ENCODE measurements at places on chromosomes 13 and 19.

DNA sequence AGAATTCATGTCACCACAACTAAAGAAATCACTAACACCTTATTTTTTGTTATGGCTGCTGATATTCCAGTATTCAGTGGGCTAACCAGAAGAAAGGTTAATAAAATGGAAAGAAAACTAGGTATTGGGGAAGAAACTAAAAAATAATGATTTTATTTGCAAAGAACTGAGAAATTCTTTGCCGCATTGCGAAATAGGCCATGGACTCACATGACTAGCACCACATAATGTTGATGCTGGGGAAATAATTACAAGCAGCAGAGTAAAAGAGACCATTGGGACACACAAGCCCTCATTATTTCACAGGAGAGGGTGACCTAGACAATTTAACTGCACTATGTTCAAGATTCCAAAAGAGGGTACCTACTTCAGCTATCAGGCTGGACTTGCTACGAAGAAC, 1411.5 kb downstream of the SLITRK5 start:
- no peak for DNase-seq

DNA sequence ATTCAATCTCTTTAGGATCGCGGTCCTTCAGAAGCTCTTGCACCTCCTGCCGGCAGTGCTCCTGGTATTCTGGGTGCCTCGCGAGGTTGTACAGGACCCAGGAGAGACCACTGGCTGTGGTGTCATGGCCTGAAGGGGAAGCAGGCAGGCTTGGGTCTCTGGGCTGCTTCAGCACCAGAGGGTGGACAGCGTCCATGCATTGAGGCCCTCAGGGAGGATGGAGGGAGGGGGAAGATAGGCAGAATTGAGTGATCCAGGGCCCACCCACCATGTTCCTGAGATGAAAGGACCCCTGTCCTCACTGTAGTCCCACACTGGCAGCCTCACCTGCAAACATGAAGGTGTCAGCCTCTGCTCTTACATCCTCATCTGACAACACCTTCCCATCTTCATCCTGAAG, 17.9 kb upstream of the OR10H5 start:
- no peak for DNase-seq

DNA sequence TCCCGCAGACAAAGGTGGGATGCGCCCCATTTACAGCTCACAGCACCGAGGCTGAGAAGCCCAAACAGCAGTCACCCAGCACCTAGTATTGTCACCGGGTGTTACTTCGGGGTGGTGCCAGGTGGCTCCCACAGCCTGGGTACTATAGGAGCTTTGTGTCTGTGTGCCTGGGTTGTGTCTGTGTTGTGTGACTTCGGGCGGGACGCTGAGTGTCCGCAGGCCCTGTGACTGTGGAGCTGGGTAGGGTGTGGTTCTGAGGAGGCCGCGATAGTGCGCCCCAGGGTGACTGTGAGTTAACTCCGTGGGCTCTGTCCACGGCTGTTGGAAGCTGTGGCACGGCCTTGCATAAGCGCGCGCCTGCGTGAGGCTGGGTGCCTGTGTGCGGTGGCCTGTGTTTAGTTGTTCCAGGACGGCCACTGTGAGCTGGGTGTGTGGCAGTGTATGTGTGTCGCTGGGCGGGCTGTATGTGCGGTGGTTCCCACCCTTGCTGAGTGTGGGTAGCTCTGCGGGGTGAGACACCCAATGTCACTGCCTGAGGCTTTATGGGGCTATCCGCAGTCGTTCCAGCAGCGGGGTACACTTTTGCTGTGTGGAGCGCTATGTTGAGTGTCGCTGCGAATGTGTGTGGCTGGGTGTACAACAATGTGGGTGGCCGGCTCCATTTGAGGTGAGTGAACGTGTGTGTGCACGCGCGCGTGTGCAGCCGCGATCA, 559 bp upstream of the SSBP4 start:
- DNase-seq = no peak

- no peak for DNase-seq
Observed at GRCh38 chr19:18683958-18684641, 620 bp downstream of the CRTC1 start.

GRCh38 chr13:52034616-52035226, 10.2 kb downstream of the UTP14C start:
- no peak for DNase-seq

- no peak for DNase-seq
Observed at GRCh38 chr13:45401314-45401713, 16.9 kb downstream of the SLC25A30 start.

DNA sequence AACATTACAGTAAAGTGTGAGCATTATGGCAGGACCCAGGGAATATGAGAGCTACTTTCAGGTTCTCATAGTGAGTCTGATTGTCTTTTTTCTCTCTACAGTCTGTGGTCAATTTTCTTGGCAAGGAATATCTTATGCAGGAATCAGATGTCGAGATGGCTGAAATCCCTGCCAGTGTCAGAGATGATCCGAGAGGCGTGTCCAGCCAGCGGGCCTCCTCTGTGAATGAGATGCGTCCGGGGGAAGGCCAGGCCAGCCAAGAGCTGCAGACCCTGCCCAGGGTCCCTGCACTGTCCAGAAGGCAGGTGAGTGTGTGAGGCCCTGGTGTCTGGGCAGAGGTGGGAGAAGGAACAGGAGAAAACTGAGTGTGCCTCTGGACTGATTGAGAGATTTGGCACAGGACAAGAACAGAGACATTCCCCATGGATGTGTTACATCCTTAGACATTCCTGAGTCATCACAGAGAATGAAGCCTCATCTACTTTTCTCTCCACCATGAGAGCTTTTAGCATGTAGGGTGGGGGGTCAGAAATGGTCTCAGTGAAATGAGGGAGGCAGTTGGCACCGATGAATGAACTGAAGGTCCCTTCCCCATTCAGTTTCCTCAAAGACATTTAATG, 27.3 kb upstream of the EDDM13 start:
- DNase-seq = no peak

GRCh38 chr13:40189426-40189825, 477.0 kb downstream of the FOXO1 start:
- no peak for DNase-seq

- DNase-seq = no peak
Observed at GRCh38 chr13:110447058-110447511, 114.4 kb downstream of the RAB20 start.

GRCh38 chr19:41427647-41428480, 690 bp upstream of the B3GNT8 start:
- peak; percentile 21 for DNase-seq

GRCh38 chr19:57276430-57276829, 3.9 kb upstream of the ZNF460 start:
- no peak for DNase-seq

- no peak for DNase-seq
Observed at GRCh38 chr13:113948034-113948742, 25.7 kb downstream of the C13orf46 start.

- no peak for DNase-seq
Observed at GRCh38 chr13:30268673-30269072, 38.7 kb downstream of the KATNAL1 start.

DNA sequence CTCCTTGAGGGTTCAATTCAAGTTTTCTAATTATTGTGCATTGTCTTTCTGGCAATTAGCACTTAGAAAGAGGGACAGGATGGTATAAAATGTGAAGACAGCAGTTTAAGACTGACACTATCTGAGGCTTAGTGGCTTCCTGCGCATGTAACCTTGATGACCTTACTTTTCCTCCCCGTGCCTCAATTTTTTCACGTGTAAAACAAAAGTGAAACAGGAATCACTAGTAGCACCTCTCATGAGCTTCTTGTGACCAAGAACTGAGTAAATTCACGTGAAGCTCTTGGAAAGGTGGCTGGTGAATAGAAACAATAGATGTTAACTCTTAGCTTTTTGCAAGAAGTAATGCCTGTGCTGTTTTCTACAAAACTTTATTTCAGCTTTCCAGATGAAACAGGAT, 233.9 kb downstream of the LMO7 start:
- no peak for DNase-seq

DNA sequence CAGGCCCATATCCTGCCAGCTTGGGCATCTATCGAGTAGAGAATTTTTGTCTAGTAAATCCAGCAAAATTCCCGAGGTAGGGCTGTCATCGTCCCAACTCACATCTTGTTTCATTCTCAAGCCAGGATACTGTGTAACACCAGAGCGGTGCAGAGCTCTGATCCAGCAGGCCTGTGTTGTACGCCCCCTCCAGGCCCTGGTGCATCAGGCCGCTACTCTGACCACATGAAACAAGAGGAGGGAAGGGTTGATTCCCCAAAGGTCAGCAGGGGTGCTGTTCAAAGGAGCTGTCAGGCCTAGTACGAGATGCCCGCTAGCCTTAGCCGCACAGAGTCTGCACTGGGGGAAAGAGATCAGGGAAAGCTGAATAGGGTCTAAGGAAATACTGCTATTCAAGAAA, 276.0 kb downstream of the SLC7A1 start:
- DNase-seq = no peak

DNA sequence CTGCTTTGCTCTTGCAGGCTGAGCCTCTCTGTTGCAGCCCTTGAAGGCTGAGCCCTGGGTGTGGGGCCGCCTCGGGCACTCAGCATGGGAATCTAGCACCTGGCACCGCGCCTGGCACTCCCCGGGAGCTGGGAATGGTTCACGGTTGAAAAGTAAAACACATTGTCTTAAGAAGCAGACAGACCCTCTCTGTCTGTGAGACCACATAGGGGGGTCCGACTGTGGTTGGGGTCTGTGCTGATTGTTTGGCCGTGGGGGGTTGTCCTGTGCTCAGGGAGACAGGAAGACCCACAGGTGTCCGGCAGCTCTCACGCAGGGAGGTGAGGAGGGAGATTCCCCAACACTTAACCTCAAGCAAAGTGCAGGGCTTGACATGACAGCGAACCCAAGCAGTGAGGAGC, 64.8 kb downstream of the SOX1 start:
- DNase-seq = no peak

GRCh38 chr13:51437550-51438127, 15.2 kb downstream of the INTS6 start:
- no peak for DNase-seq

GRCh38 chr19:372306-372890, 27.8 kb upstream of the MIER2 start:
- no peak for DNase-seq

DNA sequence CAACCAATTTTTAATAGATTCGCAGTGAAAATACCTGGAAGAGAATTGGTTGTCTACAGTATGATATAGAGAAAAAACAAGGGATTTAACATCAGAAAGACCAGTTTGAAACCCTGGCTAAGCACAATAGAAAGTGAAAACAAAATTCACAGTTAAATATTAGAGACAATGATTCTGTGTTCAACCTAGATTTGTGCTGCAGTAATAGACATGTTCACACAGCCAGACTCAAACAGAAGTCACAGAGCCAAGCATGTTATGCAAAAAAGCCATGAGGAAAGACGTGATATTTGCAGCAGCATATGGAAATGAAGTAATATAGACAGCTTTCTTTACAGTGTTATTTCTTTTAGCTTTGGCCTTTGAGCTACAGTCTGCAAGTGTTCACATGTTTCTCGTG, 48.1 kb downstream of the SCEL start:
- no peak for DNase-seq

- DNase-seq = no peak
Observed at GRCh38 chr13:34003656-34004055, 185.7 kb downstream of the RFC3 start.

DNA sequence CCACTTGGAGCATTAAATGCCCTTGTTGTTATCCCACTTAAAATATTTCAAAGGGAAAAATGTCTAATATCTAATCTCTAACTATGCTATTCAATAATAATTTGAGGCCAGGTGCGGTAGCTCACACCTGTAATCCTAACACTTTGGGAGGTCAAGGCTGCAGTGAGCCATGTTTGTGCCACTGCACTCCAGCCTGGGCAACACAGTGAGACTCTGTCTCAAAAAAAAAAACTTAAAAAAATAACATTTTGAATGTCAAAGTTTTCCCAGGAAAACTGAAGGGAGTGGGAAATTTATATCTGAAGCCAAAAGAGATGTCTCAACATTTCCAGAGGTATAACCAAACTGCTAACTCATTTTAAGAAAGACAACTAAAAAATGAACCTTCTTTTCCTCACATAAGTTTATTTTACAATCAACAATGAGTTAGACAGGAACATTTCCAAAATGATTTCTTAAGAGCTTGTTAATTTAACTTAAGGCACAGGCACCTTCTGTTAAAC, 47.9 kb downstream of the CAB39L start:
- DNase-seq = no peak

- DNase-seq = peak; percentile 62
Observed at GRCh38 chr19:50333737-50334617, 4.8 kb upstream of the KCNC3 start.

DNA sequence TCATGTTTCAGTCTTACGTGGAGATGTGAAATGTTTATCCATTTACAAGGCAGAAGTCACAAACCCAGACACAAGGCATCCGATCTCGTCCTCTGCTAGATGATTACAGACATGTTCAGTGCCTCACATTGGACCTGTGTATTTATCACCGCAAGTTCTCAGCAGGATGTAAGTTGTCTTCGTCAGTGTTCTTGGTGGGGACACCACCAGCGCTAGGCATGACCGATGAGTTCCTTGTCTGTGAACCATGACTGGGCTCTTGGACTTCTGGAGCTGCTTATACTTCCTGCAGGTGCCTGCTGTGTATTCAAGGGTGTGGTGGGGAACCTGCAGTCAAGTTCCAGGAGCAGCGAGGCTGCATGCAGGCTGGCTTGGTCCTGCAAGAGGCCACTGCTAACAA, 105.4 kb downstream of the URI1 start:
- DNase-seq = no peak

- no peak for DNase-seq
Observed at GRCh38 chr13:24802074-24802473, 38.1 kb downstream of the RNF17 start.

DNA sequence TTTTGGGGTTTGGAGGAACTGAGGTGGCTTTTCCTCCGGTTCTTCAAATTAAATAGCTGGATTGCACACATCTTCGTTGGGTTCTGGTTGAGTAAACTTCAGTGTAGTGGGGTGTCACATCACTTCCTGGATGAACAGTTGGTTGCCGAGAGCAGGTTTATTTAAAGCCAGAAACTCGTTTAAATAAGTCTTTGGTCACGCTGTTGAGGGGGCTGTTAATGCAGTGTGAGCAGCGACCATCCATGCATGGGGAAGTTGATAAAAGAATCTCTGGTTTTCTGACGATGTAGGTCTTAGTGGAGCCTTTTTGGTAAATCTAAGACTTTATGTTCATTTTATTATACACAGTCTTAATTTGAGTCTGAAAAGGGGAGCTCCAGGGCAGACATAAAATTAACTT, 351.2 kb upstream of the ARGLU1 start:
- no peak for DNase-seq

- DNase-seq = no peak
Observed at GRCh38 chr13:46296921-46297320, 85.2 kb downstream of the LRRC63 start.

GRCh38 chr13:97301382-97302095, 79.4 kb downstream of the MBNL2 start:
- no peak for DNase-seq

- no peak for DNase-seq
Observed at GRCh38 chr13:95516021-95516420, 36.5 kb upstream of the CLDN10 start.

- no peak for DNase-seq
Observed at GRCh38 chr13:47539317-47539716, 461.8 kb downstream of the SUCLA2 start.

GRCh38 chr19:40752257-40752781, 1.3 kb downstream of the SNRPA start:
- no peak for DNase-seq

GRCh38 chr13:57673197-57673596, 41.7 kb downstream of the PCDH17 start:
- DNase-seq = no peak

All from activated T-helper 1 cell treated with anti-CD3 and anti-CD28 coated beads, Interleukin-2, amount 50 U/mL, for 16 hours (primary cell).